Fibroblast of the aortic adventitia (primary cell): ENCODE measurements at places on chromosomes 12 and 14.

DNA sequence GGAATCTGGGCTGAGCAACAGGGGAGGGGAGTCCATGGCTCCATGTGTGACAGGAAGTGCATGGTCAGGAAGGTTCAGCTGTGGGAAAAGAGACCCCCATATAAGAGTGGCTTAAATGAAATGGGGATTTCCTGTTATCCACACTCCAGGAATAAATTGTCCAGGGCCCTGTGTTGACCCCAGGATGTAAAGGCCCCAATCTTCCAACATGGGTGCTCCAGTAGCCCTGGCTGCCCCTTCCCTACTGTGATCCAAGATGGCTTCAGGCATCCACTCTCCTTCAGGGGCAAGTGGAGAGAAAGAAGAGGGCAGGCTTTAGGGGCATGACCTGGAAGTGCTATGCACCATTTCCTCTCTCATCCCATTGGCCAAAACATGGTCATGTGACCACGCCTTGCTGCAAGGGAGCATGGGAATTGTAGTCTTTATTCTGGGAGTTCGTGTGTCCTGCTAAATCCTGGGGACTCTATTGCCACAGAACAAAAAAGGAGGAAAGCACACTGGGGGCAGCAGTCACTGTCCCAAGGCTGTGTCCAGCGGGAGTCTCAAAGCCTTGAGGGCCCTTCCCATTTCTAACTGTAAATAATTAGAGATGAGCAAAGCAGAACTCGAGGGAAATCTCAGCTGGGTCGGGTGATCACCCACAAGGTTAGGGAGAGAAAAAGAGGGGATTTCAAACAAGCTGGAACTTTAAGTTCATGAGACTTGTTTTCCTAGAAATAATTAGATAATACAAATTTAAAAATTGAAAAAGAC is 289.2 kb downstream of the ADGRD1 start:
- no peak for DNase-seq

GRCh38 chr12:51669271-51669670 is 78.2 kb downstream of the SCN8A start:
- no peak for DNase-seq

DNA sequence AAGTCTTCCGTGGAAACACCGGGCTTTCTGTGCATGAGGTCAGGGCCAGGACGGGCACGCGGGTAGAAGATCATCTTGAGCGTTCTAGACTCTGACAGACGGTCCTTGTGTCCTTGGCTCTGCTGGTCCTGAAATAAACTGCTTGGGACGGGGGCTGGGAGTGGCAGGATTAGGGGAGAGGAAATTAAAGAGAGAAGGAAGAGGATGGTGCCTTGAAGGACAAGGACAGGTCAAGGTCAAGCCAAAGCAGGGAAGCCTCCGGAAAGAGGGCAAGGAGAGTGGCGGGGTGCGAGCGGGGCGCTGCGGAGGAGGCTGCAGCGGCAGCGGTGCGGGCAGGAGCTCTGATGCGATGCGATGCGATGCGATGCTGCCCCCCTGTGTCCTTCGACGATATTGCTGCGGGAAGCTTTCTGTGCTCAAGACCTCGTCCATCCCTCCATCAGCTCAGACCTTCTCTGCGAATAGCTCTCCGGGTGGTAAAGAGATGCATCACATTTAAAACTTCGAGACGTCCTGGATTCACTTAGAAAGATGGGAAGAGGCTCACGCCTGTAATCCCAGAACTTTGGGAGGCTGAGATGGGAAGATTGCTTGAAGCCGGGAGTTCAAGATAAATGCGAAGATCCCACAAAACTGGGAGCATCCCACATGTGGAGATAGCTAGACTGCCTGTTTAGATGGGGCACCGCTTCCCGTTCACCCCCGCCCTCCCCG is 110.1 kb upstream of the TMEM132D start:
- no peak for DNase-seq

- DNase-seq: peak; percentile 64
Measured at GRCh38 chr12:54701940-54702592, 53.9 kb upstream of the DCD start.

- no peak for DNase-seq
Measured at GRCh38 chr12:44689587-44689986, 186.5 kb downstream of the NELL2 start.

- DNase-seq: no peak
Measured at GRCh38 chr14:38791862-38792261, 311.2 kb downstream of the SEC23A start.

DNA sequence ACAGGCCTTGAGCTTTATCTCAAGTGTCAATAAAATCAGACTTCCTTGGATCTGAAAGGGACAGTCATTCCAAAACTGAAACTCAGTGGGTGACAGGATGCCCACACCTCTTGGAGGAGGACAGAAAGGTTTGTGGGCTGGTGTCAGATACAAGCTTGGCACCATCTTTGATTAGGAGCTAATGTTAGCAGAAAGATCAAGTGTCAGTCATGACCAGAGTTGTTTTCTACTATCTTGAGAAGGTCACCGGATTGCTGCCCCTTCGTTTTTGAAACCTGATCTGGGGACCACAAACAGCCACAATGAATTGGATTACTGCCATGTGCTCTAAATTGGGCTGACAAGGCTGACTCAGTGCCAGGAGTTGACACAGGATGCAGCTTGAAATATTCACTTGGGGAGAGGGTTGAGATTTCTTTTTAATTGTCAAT is 88.3 kb downstream of the OTOGL start:
- DNase-seq: peak; percentile 43

GRCh38 chr12:7073946-7074345 is 13.4 kb downstream of the C1S start:
- no peak for DNase-seq

- no peak for DNase-seq
Measured at GRCh38 chr12:63941879-63942278, 97.4 kb downstream of the SRGAP1 start.

GRCh38 chr12:15962760-15963159 is 51.6 kb downstream of the DERA start:
- DNase-seq: peak; percentile 7

DNA sequence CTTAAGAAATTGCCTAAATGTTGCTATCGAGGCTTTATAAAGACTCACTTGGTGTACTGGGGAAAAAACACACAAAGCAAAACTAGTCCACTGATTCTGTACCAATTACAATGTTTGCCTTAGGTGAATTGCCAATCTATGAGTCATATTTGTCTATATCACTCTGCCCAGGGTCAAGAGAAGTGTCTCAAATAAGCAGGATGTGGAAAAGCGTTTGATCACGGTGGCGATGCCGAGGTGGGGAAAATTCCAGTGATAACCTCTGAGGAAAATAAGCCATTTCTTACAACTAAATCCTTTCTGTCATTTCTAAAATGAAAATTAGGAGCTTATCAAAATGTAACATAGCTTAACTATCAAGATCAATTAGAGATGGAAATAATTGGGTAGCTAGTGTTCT is 148.6 kb upstream of the DIO3 start:
- no peak for DNase-seq

- DNase-seq: no peak
Measured at GRCh38 chr12:49417558-49417957, 50.3 kb downstream of the SPATS2 start.

GRCh38 chr12:52646613-52647012 is 5.4 kb downstream of the KRT2 start:
- DNase-seq: no peak

DNA sequence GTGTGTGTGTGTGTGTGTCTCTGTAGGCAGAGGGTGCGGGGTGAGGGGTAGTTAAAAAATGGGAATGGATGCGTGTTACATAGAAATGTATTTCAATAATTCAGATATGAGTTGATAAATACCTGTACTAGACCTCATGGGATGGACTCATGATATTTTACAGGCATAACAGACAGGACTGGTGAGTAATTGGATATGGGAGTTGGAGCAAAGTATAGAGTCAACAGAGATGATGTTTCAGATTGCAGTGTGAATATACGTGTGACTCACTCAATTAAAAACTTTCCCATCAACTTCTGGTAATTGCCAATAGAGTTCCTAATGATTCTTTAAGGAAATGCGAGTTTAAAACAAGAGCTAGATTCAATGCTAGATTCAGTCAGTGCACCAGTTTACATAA is 711.9 kb downstream of the C12orf50 start:
- no peak for DNase-seq

- no peak for DNase-seq
Measured at GRCh38 chr14:104436047-104436591, 143.4 kb upstream of the C14orf180 start.
